ENCODE measurements at places on chromosomes 6 and 20.

- DNase-seq, result no peak
These were observed 24.8 kb downstream of the MTCL3 start for GRCh38 chr6:127494240-127494767.

GRCh38 chr20:62501801-62502495 lies 26.2 kb upstream of the GATA5 start:
- DNase-seq, result no peak

- no peak for DNase-seq
These were observed 295.2 kb downstream of the EPHA7 start for GRCh38 chr6:93124006-93124632.

GRCh38 chr20:38286586-38287531 lies 17.1 kb upstream of the BPI start:
- DNase-seq, result no peak

DNA sequence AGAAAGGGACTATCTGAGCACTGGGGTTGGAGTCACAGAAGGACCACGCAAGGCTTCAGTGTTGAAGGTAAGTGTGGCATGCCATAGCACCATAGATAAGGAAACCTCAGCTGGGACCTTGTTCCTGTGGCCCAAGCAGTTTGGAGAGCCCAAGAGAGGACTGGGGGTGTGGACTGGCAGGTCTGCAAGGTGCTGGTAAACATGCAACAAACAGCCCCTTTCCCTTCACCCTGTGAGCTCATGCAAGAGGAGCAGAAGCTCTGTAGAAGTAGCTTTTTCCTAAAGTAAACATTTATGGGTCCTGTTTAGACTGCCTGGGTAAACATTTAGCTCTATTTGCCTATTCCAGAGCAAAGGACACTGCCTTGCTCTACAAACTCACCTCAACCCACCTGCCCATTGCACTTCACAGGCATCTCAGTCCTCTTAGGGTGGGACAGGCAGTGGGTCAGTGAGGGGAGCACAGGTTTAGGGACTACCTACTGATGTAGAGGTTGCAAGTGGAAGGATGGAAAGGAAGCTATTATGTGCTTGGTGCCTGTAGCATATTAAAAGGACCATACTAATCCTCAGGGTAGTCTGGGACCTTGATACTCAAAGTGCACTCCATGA lies 12.0 kb downstream of the ZSCAN31 start:
- no peak for DNase-seq

DNA sequence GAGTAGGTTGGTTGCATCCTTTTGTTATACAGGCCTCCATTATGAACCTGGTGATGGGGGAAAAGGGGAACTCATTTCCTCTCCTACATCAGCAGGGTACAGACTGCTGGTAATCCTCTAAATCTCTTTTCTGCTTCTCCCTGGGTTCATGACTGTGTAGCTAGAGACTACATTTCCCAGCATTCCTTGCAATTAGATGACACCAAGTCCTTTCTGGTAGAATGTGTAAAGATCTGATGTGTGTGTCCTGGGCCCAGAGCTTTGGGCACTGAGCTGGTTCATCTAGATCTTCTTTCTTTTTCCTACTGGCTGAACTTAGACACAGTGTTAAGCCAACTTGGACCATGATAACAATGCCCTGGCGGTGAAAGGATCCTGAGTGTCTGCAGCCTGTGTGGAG lies 104.7 kb upstream of the IFNGR1 start:
- no peak for DNase-seq

- DNase-seq, result no peak
These were observed 15.5 kb downstream of the ASIP start for GRCh38 chr20:34256629-34257124.

DNA sequence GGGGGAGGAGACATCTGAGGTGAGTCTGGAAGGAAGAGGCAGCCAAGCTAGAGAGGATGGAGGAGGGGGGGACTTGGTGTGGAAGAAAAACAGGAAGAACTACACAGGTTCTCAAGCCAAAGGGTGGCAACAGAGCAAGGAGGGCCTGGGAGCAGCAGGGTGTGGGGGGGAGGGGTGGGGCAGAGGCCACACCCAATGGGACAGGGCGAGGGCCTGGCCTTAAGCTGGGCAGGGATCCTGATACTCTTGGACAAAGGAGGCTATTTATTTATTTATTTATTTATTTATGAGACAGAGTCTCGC lies 359.0 kb downstream of the ZFAND3 start:
- DNase-seq, result no peak

- no peak for DNase-seq
These were observed 50.8 kb upstream of the SASH1 start for GRCh38 chr6:148291876-148292275.

DNA sequence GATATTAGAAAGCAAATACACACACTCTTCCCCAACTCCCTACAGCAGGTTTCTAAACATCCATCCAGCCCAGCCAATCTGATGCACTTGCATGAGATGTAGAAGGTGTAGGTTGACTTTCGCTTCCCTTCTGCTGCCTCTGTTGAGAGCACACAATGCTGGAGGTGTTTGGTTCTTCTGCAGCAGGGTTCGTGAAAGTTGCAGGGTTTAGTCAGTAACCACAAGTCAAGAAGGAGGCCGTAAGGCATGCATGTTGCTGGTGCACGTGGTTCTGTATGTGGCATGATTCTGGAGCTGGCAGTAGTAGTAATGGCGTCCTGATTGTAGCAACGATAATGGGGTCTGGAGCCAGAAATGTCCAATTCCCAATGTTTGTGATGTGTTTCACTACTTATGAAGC lies 53.0 kb downstream of the DEK start:
- DNase-seq, result no peak

DNA sequence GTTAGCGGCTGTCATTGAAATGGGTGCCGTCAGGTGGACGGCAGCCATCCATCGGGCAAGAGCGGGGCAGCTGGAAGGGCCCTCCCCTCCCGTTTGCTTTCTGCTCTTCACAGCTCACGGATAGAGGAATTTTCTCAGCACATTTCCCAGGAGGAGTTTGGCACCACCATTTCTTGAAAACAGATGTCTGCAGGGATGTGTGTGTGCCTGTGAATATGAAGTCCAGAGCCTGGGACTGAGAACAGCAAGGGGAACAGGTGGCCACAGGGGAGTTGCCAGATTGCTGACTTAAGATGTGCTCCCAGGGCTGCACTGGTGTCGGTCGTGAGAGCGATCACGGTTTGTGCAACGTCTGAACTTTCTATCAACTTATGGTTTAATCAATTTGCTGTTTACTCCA lies 22.1 kb upstream of the ECI2 start:
- DNase-seq, result no peak

DNA sequence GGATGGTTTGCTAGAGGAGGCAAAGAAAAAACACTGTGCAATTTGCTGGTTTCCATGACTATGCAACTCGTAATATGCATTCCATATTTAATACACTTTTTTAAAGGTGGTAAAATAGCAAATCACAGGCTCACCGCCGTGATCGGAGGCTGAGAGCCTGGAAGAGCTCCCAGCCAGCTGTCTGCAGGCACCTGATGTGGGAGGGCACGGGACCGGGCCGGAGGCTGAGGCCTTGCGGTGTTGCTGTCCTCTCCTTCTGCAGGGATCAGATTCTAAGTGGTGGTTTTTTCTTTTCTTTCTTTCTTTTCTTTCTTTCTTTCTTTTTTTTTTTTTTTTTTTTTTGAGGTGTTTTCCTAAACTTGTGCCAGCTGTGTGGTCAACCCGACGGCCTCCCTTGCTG lies 282.3 kb downstream of the CDH4 start:
- no peak for DNase-seq

DNA sequence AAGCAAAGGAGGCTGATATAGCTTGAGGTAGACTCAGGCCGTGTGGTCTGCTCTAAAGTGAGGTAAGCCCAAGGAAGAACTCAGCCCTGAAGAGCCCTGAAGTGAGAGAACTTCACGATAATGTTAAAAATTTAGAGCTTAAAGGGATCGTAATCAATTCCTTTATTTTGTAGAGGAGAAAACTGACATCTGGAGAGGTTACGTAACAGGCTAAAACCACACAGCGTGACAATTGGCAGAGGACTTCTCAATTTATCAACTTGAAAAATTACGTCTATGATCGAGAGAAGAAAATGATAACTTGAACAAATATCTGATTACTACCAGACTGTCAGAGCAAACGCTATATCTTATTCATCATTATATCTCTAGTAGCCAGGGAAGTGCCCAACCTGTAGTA lies 121.8 kb upstream of the FOXO3 start:
- no peak for DNase-seq

Measured in NCI-H510A treated with DMSO at 0.1 percent for 48 hours (cell line).